ENCODE measurements at places on chromosomes 7 and 10. TPM values are rescaled to one million over a fixed set of nuclear protein-coding genes. Genes with fewer than 3 reads are reported as not detected.

The CADPS2 gene
- 11.8 TPM for total RNA-seq

The CCL26 gene
- 1.4 TPM for total RNA-seq

The REEP3 gene
- total RNA-seq = 32.0 TPM

The CRTAC1 gene
- not detected for total RNA-seq

The COL26A1 gene
- total RNA-seq = not detected

The TRIM4 gene
- 23.3 TPM for total RNA-seq

The PPP1R9A gene
- total RNA-seq = 0.60 TPM

The CALML3 gene
- total RNA-seq = not detected

The CPA4 gene
- total RNA-seq = 2.7 TPM

The LRIT1 gene
- not detected for total RNA-seq

The PRLHR gene
- not detected for total RNA-seq

The OR2F1 gene
- total RNA-seq = not detected

The TDRD1 gene
- total RNA-seq = not detected

The PRF1 gene
- total RNA-seq = not detected

The ZNF518A gene
- 15.6 TPM for total RNA-seq

The HMX2 gene
- total RNA-seq = not detected

The LRRC18 gene
- not detected for total RNA-seq

The METTL27 gene
- total RNA-seq = 11.8 TPM

The GPR26 gene
- not detected for total RNA-seq

The OR6V1 gene
- total RNA-seq = not detected

The RTKN2 gene
- total RNA-seq = 0.47 TPM

The SKAP2 gene
- total RNA-seq = 9.8 TPM

The EGFR gene
- 31.7 TPM for total RNA-seq

The HECW1 gene
- total RNA-seq = 0.79 TPM

The SHH gene
- not detected for total RNA-seq

The PDLIM1 gene
- 4.0 TPM for total RNA-seq
